ENCODE measurements at places on chromosomes 7 and 10.

DNA sequence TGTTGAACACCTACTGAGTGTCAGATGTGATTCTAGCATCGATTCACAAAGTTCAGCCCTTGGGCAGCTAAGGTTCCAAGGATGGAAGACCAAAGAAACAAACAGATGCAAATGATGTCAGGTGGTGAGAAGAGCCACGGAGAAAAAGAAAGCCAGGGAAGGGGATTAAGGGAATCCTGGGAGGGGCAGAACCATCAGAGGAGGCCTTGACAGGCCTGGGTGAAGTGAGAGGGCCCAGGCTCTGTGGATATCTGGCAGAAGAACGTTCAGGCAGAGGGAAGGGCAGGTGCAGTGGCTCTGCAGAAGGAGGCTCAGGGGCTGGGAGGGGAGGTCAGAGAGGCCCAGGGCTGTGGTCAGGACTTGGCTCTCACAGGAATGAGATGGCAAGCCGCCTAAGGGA is 90.4 kb downstream of the C10orf105 start:
- no peak for DNase-seq

- no peak for DNase-seq
Measured at GRCh38 chr10:96413151-96413787, 54.5 kb upstream of the OPALIN start.

- DNase-seq = no peak
Measured at GRCh38 chr10:127034034-127034633, 128.9 kb downstream of the DOCK1 start.

DNA sequence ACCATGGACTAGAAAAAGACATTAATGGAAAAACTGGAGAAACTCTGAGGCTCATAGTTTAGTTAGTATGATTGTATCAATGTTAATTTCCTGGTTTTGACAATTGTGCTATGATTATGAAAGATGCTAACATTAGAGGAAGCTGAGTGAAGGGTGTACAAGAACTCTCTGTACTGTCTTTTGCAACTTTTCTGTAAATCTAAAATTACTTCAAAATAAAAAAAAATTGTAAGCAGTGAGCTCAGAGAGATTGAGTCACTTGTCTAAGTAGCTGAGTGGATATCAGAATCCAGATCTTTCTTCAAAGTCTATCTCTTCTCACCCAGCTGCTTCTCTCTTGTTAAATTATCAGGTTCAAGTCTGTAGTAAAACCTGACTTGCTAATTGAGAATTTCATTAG is 181.1 kb downstream of the PLCE1 start:
- no peak for DNase-seq

DNA sequence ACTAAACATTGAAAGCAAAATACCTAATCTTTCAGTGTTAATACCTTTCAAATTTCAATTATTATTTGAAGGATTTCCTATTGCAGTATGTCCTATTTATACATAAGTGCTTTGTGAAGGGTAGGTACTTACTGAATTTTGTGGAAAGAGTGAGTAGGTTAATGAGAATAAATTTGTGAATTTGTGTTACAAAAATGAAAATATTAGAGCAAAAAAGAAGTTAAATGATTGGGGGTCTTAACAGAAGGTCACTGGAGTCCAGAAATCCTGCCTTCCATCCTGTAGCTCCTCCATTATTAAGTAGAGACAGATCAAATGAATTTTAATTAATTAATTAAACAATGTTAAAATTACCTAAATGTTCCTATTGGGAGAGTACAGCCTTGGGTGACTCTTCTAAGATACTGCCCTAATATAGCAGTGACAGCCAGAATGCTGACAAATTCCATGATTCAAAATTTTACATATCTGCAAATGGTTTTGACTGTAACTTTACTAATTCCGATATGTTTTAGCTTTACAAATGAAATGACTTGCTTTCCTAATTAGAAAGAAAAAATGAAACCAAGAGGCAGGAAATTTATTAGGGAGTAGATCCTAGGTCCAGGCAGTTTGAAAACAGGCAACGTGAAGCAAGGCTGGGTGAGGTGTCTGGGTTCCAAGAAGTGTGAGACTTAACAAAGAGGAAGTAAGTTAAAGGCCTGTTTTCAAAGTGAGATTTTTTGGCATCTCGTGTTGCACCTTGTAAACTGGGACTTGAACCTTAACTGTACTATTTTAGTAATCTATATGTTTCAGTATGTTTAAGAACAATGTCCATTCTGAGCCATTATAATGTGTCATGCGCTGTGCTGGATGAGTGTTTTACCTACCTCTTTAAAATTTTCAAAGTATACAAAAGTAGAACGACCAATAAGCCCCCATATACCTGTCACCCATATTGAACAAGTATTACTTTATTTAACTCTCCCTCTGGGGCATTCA is 1.5 kb downstream of the PIK3CG start:
- no peak for DNase-seq

DNA sequence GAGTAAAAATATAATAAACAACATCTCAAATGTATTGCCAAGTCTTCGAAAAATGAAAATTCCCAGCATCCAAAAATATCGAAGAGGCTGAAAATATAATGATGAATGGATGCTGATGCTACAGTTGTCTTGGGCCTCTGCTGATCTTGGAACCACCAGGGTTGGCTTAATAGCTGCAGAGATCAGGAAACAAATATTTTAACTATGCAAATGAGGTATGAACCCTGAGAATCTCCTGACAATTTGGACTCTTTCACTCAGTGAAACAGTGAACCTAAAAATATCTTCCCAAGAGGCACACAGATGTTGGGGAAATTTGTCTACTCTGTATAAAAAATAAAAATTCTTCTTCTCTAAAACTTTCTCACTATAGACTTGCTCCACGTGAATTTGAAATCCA is 97.7 kb upstream of the EGFR start:
- no peak for DNase-seq

DNA sequence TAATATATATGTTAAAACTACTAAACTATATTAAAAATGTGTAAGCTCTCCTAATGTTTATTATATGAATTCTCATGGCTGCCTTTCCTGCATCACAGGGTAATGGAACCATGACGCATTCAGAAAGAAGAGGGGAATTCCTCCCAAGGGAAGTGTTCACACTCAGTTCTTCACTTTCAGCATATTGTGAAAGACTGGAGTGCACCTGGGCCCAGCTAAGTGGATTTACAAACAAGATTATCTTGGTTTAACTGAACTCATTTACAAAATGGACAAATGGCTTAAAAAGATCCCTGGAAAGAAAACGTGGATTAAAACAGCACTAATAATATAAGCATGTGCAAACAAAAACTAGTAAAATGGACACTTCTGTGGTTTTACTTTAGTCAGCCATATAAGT is 149.8 kb downstream of the DOCK4 start:
- DNase-seq = no peak
